Urothelium cell line (cell line): ENCODE measurements at places on chromosomes 5 and 9.

DNA sequence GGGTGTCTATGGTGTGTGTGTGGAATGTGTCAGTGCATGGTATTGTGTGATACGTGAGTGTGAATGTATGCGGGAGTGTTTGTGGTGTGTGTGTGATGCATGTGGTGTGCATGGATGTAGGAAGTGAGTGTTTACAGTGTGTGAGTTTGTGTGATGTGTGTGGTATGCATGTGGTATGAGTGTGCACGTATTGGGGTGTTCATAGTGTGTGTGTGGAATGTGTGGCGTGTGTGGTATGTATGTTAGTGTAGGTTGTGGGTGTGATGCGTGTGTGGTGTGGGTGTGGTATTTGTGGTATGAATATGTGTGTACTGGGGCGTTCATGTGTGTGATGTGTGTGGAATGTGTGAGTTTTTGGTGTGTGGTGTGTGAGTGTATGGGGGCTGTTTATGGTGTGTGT, 40.1 kb upstream of the BICD2 start:
- DNase-seq: no peak

DNA sequence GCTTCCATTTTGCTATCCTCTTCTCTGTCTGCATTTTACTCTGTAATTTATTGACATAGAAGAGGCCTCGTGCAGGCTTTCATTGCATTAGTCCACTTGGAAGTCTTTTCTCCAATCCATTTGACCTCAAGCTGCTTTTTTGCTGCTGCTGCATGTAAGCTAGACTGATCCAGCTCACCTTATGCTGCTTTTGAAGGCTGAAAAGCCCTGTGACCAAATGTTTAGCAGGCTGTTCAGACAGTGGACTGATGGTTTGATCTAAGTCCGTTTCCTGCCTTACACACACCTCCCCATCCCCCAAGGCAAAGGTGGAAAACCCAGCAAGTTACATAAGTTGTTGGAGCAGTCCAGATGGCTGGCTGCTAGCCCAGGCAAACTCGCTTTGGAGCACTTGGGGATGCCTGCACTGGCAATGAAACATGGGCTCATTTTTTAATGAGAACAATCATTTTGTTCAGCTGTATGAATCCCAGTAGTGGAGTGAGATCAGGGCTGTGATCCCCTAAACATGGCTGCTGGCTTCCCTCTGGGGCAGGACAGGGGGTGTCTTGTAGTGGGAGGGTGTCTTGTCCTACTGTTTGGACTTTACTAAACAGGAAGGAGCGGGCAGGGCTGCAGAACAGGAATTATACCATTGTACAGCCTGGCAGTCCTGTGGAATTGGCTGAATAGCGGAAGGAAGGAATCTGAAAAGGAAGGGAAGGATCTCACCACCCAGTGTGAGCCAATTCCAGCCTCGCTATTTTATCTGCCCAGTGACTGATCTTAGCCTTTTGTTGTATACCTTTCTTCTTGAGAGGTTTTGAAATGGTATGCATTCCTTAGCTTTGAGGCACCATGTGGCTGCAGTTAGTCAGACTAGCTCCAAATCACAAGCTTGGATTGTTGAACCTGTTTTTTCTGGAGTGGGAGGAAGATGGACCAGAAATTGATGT, 212.0 kb downstream of the ARHGAP26 start:
- DNase-seq: peak; percentile 48

GRCh38 chr5:135966165-135966564, 11.4 kb upstream of the LECT2 start:
- DNase-seq: no peak

GRCh38 chr5:172690258-172691075, 49.4 kb downstream of the NEURL1B start:
- DNase-seq: no peak

DNA sequence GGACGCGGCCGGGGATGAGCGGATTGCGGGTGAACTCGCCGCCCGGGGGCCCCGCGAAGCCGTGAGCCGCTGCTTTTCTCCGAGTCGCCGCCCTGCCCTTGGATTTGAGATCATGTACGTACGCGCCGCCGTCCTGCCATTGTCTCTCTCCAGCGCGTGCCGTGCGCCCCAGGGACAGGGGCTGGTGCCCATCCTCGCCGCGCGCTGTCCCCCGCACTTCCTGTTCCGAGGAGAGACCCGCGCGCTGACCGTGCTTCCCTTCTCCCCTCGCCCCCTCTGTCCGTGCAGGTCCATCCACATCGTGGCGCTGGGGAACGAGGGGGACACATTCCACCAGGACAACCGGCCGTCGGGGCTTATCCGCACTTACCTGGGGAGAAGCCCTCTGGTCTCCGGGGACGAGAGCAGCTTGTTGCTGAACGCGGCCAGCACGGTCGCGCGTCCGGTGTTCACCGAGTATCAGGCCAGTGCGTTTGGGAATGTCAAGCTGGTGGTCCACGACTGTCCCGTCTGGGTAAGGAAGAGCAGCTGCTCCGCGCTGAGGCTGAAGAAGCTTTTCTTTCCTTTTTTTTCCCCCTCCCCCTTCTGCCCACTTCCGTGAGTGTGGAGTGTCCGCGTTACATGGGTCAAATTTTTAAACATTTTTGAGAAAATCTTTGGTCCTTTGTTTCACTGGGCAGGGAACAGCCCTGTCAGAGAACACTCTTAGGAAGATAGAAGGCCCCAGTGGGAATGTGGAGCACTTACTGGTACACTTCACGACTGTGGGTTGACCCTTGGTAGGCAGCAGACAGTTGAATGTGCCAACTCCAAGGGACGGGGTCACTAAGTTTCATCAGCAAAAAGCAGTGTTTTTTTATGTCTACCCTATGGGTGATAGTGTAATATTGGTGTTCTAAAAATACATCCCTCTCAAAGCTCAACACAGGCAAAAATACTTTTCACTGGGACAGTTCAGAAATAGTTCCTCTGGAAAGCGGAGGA, 727 bp downstream of the RHOBTB3 start:
- DNase-seq: peak; percentile 30

DNA sequence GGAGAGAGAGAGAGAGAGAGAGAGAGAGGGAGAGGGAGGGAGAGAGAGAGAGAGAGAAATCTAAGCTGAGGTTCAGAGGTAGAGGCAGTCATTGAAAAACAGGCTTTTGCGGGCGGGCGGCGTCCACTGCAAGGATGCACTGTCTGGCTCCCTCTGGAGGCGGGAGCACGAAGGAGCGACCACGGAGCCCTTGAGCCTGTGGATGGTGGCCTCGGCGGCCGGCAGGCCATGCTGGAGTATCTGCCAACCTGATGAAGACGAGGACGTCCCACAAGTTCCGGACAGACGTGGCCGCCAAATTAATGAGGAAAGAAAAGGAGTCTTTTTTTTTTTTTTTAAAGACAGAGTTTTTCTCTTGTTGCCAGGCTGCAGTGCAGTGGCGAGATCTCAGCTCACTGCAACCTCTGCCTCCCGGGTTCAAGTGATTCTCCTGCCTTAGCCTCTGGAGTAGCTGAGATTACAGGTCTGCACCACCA, 2.2 kb upstream of the CCDC125 start:
- peak; percentile 81 for DNase-seq

DNA sequence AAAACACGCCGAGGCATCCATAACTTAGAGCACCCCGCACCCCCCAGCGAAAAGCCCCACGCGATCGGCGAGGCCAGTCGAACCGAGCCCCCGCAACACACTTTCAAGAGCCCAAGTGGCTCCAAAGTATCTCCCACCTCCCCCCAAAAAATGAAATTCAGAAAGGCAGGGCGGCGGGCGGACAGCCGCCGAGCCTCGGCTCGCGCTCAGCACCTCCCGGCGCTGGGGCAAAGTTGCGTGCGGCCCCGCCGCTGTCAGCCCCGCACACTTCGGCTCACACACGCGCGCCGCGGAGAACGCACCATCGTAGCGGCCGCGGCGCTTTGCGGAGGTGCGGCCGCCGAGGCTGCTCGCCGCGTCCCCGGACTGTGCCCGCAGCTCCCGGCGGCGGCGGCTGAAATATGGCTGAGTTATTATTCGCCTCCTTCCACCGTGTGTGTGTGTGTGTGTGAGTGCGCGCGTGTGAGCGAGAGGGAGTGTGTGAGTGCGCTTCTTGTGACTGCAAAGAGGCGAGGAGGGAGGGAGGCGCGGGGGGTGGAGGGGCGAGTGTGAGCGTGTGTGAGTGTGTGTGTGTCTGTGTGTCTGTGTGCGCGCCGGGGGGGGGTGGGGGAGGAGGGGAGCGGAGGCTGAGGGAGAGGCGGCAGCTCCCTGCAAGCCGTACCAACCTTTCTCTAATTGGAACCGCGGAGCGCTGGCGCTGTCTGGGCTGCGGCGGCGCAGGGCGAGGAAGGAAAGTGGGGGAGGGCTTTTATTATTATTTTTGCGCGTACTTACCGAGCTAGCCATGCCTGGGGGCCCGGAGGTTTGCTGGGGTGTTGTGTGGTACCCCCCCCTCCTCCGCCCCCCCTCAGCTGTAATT, 599 bp downstream of the MLLT3 start:
- peak; percentile 39 for DNase-seq

DNA sequence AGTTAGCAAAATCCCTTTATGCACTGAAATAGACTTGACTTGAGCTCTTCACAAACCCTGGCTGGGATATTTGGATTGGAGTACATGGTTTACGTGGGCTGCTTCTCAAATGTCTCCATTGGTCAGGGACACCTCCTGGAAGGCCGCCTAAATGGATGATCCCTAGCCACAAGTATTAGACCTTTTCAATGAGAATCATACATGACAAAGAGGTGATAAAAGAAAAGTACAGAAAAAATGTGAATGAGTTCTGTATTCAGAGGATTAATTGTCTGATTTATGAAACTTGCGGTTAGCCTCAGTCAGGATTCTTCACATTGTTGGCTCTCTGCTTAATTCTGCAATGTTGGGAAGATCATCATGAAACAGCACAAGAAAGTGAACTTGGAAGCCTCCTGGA, 752.8 kb upstream of the ADAMTS16 start:
- peak; percentile 83 for DNase-seq

GRCh38 chr5:166648736-166649135, 1642.7 kb upstream of the WWC1 start:
- DNase-seq: no peak

DNA sequence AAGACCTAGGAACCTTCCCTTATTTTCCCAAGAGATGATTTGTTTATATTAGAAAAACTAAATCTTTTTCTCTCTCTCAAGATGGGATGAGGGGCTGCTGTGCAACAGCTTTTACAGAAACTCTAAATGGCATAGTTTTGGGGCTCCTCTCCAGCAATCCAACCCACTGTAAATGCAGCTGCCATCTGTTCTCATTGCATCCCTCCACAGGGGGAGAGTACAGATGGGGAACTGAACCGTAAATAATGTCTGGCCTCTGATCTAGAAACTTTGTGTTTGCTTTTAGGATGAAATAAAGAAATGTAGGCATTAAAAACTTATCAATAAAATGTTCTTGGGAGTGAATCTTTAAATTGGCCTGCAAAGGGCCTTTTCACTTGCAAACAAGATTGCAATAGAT, 291.4 kb downstream of the MCTP1 start:
- DNase-seq: no peak

DNA sequence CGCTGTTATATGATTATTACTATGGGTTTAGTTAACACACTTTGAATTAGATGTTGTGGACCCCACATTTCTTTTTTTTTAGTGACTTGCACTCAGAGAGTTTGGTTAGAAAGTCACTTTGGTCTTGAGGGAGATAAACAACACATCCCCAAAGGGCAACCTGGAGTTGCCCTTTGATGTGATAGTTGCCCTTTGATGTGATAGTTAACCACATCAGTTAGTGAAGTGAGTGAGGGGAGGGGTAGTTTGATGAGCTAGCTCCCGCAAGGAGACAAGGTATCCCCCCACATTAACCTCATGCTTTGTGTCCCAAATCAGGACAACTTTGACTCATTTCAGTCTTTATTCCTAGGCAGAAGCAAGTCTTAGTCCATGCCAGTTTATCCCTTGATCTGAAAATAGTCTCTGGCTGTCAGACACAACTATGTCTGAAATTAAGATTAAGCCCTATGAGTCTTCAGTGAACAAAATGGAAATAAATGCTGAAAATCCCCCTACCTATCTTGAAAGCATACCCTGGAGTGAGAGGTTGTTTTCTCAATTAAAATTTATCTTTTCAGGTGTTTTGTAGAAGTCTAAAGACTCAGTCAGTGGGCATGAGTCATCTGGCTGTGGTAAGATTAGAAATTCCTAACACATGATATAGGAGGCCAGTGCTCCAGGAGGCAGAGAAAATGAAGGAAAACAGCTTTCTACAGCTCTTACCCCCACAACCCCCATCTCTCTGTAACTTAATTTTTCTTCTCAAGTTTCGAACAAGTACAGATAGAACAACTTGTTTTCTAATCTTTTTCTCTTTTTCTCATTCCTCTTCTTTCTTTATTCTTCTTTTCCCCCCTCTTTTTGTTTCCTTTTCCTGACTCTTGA, 208.9 kb upstream of the DMRTA1 start:
- DNase-seq: peak; percentile 59

DNA sequence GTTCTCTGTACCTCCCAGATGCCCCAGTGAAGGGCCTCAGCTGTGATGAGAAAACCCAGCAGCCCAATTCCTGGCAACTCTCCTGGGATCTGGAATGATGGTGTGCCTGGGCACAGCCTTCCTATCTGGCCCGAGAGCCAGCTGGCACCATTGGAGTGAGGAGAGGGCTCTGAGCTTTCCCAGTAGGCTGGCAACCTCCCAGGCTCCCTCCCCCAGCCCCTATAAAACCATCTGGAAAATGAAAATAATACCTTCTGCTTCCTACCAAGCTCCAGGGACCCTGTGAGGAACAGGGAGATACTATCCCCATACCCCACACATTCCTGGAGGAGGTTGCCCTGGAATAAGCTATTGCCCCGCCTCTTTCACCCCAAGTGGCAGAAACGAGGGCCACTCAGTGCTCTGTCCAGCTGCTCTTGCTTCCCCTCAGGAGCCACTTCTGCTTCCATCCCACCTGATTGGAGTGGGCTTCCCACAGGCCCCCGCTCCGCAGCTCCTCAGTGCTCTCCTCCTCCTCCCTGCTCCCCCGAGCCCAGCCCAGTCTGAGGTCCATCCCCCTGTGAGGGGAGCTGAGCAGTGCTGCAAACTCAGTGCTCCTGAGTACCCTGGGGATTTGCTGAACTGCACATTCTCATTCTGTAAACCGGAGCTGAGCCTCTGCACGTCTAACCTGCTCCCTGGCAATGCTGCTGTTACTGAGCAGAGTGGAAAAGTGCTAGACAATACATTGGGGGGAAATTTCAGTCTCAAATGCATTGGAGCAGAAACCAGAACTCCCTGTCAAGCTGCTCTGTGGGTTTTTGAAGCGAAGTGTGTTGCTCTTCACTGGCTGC, 74.7 kb downstream of the THBS4 start:
- no peak for DNase-seq

DNA sequence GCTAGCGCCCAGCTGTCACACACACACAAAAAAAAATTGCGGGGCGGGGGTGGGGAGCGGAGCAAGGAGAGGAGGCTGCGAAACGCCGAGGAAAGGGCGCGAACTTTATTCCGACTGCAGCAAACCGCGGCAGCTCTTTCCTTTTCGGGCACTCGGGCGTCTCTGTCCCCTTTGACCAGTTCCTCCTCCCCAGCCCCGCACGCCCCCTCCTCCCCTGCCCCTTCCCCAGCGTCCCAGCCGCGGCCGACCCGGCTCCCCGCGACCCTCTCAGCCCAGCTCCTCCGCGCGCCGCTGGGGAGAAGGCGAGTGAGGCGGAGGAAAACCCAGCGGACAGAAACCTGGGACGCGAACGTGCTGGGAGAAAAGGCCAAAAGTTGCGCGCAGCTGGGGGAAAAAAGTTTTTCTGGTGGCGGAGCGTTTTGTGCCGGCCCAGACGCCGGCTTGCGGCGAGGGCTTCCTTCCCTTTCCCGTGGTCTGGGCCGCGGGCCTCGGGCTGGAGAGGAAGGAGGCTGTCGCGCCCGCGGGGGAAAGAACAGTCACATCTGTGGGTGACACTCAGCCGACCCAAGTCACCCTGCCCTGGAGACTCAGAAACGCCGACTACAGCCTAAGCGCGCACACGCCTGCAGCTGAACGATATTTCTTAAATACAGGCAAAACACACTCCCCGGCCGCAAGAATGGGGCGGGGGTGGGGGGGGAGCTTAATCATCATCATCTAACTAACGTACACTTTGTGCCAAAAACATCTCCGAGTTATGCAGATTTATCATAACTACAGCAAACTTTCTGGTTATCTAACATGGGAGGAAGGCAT, 1.1 kb upstream of the BNC2 start:
- DNase-seq: peak; percentile 40
